ENCODE measurements at places on chromosomes 12 and 14.
A peak's percentile ranks its signal among the peaks of the same experiment; 100 is the strongest.

DNA sequence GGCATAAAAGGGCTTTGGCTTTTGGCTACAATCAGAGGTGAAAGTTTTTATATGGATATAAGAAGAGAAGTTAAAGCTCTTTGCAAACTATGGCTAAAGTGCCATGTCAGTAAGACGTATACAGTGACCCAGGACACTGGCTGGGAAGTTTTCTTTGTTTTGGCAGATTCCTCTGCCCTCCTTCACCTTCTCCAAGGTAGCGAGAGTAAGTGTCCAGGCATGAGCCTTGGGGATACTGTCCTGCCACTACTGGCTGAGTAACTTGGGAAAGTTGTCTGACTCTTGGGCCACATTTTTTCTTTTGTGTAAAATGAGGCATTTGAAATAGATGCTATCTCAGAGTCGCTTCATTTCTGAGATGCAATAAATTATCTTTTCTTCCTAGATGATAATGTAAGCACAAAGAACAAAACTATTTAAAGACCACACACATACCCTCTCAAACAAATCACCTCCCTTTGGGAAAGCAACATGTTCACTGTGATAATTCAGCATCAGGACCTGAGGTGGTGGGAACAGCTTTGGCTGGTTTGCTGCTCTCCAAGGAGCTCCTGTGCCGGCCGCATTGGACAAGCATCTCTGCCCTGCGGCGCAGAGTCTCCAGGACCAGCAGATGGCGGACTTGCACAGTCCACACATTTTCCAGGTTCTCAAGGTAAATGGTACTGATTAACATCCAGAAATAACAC, 106.3 kb downstream of the PTCSC3 start:
- peak; percentile 73 for DNase-seq

- DNase-seq: no peak
Measured at GRCh38 chr12:9391815-9392214, 183.6 kb upstream of the PZP start.

GRCh38 chr12:104177663-104178501, 37.7 kb upstream of the TXNRD1 start:
- DNase-seq: peak; percentile 94

DNA sequence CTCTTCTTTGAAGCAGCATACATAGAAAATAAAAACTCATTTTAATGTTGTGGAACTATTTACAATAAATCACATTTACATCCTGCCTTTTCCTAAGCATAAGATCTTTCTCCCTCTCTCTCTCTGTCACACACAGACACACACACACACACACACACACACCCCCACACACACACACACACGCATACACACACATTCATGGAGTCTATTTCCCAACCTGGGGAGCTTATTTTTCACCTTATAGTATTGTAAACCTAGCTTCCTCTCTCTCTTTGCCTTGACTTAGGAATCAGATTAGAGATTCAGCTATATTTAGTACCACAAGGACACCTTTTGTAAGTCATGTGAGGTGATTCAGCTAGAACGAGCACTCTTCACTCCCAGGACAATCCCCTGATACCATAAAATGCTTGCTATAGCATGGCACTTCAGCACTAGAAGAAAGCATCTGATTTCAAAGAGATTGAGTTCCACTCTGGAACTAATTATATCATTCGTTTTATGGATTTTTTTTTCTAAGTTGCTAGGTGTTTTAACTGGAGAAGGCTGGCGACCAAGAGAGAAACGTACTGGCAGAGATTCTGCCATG, 23.6 kb downstream of the TMEM30B start:
- no peak for DNase-seq

DNA sequence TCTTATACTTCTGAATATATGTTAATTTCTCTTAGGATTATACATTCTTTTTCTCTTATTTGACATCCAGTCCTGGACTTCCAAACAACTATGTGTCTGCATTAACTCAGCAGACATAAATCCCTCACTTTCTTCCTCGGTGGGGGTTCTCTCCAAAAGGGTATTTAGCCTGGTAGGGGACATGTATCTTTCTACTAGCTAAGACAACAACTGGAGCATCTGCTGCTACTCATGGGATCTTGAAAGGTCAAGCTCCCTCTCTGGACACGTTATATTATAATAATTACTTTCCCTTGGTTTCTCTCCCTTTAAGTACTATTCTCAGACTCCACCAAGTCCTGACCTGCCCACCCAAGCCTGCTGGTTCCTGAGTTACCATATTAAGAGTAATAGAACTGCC, 983.7 kb upstream of the FLRT2 start:
- DNase-seq: no peak

DNA sequence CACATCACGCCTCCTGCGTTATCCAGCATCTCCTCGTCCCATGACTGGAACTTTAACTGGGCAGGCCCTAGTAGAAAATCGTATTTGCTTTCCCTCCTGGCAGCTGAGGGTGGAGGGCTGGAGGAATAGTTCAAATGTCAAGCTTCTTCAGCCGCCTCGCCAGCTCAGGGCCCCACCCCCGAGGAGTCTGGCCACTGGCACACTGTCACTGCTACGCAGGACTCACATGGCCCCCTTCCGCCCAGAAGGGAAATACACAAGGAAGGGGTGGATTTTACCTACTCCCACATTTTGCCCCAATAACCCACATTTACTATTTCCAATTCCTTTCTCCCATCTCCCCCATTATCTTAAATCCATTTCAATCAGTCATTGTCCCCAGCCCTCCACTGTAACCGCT, 8.6 kb downstream of the SLC6A13 start:
- no peak for DNase-seq

- DNase-seq: no peak
Measured at GRCh38 chr14:100944052-100944451, 40.5 kb upstream of the RTL1 start.

GRCh38 chr12:45166056-45166455, 49.8 kb upstream of the ANO6 start:
- DNase-seq: no peak

GRCh38 chr14:69611172-69612013, at the start of gene SUSD6:
Gene SUSD6, plus strand, starts transcription at chr14:69611596. Its CDS starts 46,997 bp downstream, at chr14:69658593.
- DNase-seq: peak; percentile 49

- DNase-seq: peak; percentile 87
Measured at GRCh38 chr14:99755629-99756603, 37.3 kb upstream of the EML1 start.

Measured in astrocyte of the cerebellum (primary cell).